ENCODE measurements at places on chromosomes 7 and 10.

DNA sequence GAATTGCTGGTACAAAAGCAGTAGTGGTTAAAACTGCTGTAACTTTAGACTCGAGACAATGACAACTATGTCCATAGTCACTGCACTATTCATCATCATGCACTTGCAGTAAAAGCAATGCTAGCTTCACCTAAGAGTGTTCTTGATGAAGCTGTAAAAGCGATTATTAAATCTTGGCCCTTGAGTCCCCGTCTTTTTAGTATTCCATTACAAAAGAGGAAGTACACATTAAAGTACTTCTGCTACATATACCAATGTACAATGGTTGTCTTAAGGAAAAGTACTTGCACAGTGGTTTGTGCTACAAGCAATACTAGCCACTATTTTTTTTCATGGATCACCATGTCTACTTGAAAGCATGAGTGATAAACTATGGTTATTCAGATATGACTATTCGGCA lies 78.3 kb downstream of the ATAD1 start:
- no peak overlapping the region for H3K27ac ChIP-seq
- peaks cover 5% of the 10 kb centered on the region for H3K4me1 ChIP-seq
- no peak for DNase-seq
- H3K4me3 ChIP-seq, result no peak overlapping the region

- DNase-seq, result no peak
- H3K27ac ChIP-seq, result no peak overlapping the region
- H3K27me3 ChIP-seq, result no peaks in the 10 kb centered on the region
- H3K36me3 ChIP-seq, result no peaks in the 10 kb centered on the region
Observed at GRCh38 chr7:136103545-136104268, 126.5 kb upstream of the MTPN start.

DNA sequence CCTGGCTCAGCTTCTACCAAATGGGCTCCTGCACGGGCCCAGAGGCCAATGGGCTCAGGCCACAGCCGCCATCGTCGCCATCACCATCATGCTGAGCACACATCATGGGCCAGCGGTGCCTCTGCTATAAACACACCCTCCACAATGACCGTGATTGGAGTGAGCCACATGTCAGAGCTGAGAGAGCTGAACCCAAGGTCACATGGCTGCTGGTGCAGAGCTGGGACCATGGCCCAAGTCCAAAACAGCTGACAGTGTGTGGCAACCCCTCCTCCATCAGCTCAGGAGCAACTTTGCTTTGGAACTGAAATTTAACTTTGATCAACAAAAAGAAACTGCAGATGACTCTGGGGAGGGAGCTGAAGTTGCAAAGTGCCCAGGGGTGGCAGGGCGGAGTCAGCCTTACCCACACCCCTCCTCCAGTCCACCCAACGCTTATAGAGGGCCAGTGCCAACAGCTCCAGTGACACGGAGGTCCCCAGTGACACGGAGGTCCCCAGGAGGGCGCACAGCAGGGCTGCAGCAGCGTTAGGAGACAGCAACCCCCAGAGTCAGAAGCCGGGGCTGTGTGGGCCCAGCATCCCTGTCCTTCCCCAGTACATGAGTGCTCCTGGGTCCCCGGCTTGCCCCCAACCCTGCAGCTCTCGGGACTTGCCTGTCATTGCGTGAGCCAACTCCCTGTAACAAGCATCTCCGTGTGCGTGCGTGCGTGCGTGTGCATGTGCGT lies 249.6 kb downstream of the ELFN1 start:
- H3K27me3 ChIP-seq, result no peaks in the 10 kb centered on the region
- peaks cover 6% of the 10 kb centered on the region for H3K4me1 ChIP-seq
- H3K4me3 ChIP-seq, result no peak overlapping the region

DNA sequence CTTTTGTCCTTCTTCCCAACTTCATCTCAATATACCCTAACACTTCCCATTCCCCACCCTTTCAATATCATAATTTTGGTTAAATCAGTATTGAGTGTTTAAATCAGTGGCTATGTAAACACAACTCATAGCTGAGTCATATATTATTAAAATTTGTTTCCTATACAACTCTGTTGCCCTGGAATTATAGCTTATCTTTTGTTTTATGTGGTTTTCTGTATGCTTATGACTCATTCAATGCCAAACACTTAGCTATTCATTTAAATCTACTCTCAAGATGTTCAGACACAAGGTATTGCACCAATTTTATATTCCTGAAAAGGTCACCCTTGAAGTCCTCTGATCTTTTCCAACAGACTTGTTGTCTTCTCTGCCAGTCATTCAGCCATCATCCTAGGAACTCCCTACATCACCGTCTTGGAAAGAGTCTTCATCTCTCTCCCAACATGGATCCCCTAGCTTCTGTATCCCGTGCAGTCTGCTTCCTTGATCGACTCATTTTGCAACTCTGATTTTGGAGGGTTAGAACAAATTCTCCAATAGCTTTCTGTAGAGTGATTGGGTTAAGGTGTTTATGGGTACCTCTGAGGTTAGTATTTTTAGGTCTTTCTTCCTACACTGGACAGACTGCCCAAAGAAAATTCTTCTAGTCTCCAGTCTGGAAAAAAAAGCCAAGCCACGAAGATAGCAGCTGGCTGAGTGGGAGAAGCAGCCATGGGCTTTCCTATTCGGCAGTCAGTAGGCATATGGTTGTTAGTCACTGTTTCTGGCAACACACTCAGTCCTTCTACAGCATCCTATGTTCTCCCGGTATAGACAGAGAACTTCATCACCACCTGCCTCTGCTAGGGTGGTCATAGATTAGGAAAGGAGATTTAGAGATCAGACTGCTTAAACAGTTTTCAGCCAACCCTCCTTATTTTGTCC lies 102.1 kb downstream of the CRPPA start:
- peaks cover 5% of the 10 kb centered on the region for H3K4me1 ChIP-seq
- H3K36me3 ChIP-seq, result no peaks in the 10 kb centered on the region
- no peaks in the 10 kb centered on the region for H3K27me3 ChIP-seq
- no peak overlapping the region for H3K27ac ChIP-seq
- DNase-seq, result no peak
- no peak overlapping the region for H3K4me3 ChIP-seq

- no peak overlapping the region for H3K4me3 ChIP-seq
- no peak overlapping the region for H3K27ac ChIP-seq
- no peaks in the 10 kb centered on the region for H3K36me3 ChIP-seq
- peaks cover 44% of the 10 kb centered on the region for H3K27me3 ChIP-seq
Observed at GRCh38 chr7:30688718-30689221, 6.5 kb upstream of the CRHR2 start.

- peaks cover 8% of the 10 kb centered on the region for H3K4me1 ChIP-seq
- no peak for DNase-seq
- peaks cover 42% of the 10 kb centered on the region for H3K27me3 ChIP-seq
- H3K36me3 ChIP-seq, result peaks cover 2% of the 10 kb centered on the region
- no peak overlapping the region for H3K27ac ChIP-seq
Observed at GRCh38 chr7:101185258-101185839, 5.3 kb upstream of the NAT16 start.

DNA sequence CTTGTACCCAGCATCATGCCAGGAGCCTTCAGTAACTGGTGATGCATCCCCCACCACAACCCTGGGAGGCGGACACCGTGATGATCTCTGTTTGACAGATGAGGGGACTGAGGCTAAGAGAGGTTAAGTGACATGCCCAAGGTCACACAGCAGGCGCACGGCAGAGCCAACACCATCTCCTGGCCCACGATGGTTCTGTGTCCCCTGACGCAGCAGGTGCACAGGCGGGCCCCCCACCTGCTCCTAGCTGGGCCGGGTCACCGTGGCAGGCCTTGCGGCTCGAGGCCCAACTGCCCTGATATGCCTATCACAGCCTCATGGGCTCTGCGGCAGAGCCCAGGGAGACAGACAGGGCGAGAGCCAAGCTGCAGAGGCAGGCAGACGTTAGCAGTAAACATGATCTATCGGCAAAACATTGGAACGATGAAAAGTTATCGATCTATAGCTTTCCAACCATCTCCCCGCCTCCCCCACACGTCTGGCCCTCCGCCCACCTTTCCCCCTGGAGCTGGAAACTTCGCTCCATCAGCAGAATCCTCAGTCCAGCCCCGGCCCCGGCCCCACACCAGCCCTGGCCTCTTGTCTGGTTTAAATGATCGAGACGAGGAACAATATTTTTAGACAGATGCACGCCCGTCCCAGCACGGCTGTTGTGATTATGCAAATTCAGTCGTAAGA lies 65.9 kb downstream of the ELFN1 start:
- no peaks in the 10 kb centered on the region for H3K4me1 ChIP-seq
- DNase-seq, result no peak
- H3K36me3 ChIP-seq, result peaks cover 4% of the 10 kb centered on the region
- no peak overlapping the region for H3K27ac ChIP-seq

GRCh38 chr7:149011491-149011890 lies 16.8 kb downstream of the PDIA4 start:
- no peak for DNase-seq
- no peak overlapping the region for H3K27ac ChIP-seq
- H3K4me3 ChIP-seq, result no peak overlapping the region
- peaks cover 49% of the 10 kb centered on the region for H3K36me3 ChIP-seq

DNA sequence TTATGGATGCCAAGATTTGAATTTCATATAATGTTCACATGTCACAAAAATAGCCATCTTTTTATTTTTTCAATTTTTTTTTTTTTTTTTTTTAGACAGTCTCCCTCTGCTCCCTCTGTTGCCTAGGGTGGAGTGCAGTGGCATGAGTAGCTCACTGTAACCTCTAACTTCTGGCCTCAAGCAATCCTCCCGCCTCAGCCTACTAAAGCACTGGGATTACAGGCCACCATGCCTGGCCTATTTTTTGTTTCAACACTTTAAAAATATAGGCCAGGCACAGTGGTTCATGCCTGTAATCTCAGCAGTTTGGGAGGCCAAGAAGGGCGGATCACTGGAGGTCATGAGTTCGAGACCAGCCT lies 246.3 kb downstream of the SKIDA1 start:
- H3K36me3 ChIP-seq, result no peaks in the 10 kb centered on the region
- no peaks in the 10 kb centered on the region for H3K27me3 ChIP-seq
- H3K4me1 ChIP-seq, result peaks cover 26% of the 10 kb centered on the region
- H3K4me3 ChIP-seq, result no peak overlapping the region

DNA sequence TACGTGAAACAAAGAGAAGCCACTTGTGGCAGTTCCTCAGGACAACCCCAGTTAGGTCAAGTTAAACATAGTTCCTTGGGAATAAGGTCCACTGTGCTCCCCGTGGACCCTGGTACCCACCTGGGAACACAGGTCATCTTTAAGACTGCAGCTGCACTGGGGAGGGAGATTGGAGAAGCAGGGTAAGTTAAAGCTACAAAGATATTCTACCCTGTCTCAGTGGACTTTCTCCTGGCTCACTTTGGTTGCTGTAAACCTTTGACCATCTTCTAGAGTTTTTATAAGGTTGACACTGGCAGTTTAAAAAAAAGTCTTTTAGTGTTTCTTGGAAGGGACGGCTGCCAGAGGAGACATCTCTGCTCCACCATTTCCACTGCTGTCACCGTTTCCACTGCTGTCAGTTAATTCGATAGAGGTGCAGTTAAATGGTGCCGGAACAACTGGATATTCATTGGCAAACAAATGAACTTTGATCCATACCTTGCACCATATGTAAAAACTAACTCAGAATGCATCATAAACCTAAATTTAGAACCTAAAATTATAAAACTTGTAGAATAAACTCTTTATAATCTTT lies 42.5 kb downstream of the LMTK2 start:
- H3K27ac ChIP-seq, result no peak overlapping the region
- H3K27me3 ChIP-seq, result no peaks in the 10 kb centered on the region
- no peak for DNase-seq
- peaks cover 51% of the 10 kb centered on the region for H3K36me3 ChIP-seq
- no peak overlapping the region for H3K4me3 ChIP-seq

- H3K36me3 ChIP-seq, result peaks cover 2% of the 10 kb centered on the region
- no peak overlapping the region for H3K27ac ChIP-seq
- H3K4me3 ChIP-seq, result no peak overlapping the region
- peaks cover 2% of the 10 kb centered on the region for H3K27me3 ChIP-seq
Observed at GRCh38 chr10:13087601-13087985, 12.4 kb upstream of the OPTN start.

GRCh38 chr10:106825576-106826364 lies 338.7 kb downstream of the SORCS1 start:
- H3K36me3 ChIP-seq, result no peaks in the 10 kb centered on the region
- H3K4me3 ChIP-seq, result no peak overlapping the region
- peaks cover 4% of the 10 kb centered on the region for H3K27me3 ChIP-seq
- H3K27ac ChIP-seq, result peak overlapping the region; percentile 73
- H3K4me1 ChIP-seq, result peaks cover 23% of the 10 kb centered on the region
- no peak for DNase-seq

DNA sequence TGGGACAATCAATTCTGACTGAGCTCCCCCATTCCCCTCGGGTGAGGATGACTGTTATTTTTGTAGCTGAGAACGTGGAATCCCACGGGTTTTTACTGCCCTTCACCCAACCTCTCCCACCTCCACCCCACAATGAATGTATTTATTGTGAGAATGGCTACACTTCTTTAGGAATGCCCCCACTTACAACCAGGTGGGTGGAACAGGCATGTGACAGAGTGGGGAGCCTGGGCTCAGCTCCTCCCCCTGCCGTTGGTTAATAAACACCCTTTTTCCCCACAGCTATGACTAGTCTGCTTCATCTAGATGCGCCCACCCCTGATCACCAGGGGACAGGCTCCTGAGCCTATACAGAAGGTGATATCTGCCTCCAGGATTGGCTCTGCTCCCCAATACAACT lies 2.0 kb downstream of the MRPL43 start:
- H3K4me1 ChIP-seq, result peaks cover 24% of the 10 kb centered on the region
- no peak for DNase-seq
- peaks cover 15% of the 10 kb centered on the region for H3K36me3 ChIP-seq
- H3K27ac ChIP-seq, result no peak overlapping the region

DNA sequence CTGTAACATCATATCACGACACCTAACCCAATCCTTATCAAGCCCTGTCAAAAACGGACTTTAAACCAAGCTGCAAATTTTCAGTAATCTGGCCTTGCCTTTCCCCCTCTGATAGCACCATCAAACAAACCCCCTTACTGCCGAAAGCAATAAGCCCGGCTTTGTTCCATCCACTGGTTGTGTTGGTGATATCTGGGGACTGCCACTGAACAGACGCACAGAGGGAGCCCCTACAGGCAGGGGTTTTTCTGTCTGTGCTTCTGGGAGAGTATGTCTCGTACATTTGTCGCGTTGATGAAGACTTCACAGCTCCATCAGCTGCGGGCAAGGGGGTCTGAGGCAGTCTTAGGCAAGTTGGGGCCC lies 550 bp upstream of the PLAU start:
- peak overlapping the region; percentile 72 for H3K4me3 ChIP-seq
- no peaks in the 10 kb centered on the region for H3K36me3 ChIP-seq
- H3K4me1 ChIP-seq, result peaks cover 28% of the 10 kb centered on the region
